ENCODE measurements at places on chromosomes 1 and 21.

DNA sequence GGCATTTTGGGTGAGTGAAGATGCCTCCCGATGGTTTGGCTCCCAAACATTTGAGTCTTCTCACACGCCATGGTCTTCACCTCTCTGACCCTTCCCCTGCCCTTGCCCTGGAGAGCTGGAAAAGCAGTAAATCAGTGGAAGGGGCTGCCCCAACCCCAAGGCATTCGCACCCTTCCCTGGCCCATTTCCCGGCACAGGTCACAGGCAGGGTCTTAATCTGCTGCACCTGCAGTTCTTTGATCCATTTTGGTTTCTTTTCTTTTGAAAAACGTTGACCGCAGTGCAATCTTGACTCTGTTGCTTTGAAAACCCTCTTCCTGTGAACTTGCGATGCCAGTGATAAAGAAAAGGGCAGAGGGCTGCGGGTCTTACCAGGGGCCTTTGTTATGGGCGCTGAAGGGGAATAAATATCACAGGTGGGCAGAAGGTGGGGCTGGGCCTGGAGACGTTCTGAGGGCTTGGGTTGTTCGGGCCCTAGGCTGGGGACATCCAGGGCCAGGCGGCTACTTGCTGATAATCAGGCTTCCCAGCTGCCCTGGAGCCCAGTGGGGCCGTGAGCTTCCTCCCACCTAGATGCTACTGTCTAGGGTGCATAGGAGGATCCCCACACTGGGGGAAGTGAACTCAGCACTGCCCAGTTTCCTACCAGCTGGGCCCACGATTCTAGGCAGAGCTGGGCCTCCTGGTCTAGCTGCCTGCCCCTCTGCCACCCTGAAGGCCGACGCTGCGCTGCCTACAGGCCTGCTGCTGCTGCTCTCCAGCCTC is 38.6 kb upstream of the EPS8L3 start:
- DNase-seq: no peak

DNA sequence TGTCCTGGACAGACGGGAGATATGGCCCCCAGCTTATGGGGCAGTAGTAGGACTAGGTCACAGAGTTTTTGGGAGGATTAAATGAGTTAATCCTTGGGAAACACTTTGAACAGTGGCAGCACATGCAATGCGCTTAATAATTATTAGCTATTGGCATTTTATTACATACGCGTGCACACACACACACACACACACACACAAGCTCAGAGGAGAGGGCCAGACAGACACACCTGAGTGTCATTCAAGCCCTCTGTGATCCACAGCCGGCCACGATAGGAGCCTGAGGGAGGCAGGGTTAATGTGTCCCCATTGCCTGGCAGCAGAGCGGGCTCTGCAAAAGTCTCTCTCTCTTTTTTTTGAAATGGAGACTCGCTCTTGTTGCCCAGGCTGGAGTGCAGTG is 37.9 kb downstream of the EPHA2 start:
- no peak for DNase-seq

- no peak for DNase-seq
Measured at GRCh38 chr1:56374026-56374974, 205.1 kb downstream of the PLPP3 start.

DNA sequence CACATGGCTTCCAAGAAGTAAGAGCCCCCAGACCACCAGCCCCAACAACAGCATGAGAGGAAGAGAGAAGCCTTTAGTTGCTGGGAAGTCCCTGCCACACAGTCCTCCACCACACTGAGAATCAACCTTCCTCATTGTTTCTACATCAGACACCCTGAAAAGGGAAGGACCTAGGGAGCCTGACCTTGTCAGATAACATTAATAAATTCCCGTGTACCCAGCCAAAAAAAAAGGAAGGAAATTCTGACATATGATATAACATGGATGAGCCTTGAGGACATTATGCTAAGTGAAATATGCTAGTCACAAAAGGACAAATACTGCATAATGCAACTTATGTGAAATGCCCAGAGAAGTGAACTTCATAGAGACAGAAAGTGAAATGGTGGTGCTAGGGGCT is 65.6 kb upstream of the ARHGAP29 start:
- no peak for DNase-seq

DNA sequence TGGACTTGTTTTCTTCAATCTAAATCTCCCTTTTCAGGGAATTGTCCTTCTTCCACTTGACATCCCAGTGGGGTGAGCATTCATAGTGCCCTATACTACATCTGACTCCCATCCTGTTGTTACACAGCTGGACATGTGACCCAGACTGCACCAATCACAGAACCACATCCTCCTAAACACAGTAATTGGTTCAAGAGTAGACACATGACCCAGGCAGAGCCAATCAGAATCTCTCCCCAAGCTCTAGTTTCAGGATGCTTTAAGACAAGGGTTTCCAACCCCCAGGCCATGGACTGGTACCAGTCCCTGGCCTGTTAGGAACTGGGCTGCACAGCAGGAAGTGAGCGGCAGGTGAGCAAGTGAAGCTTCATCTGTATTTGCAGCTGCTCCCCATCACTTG is 5.6 kb upstream of the DDOST start:
- no peak for DNase-seq

Data from fibroblast of the conjunctiva (primary cell).